HCT116 (cell line): ENCODE measurements at places on chromosomes 5 and 9.

DNA sequence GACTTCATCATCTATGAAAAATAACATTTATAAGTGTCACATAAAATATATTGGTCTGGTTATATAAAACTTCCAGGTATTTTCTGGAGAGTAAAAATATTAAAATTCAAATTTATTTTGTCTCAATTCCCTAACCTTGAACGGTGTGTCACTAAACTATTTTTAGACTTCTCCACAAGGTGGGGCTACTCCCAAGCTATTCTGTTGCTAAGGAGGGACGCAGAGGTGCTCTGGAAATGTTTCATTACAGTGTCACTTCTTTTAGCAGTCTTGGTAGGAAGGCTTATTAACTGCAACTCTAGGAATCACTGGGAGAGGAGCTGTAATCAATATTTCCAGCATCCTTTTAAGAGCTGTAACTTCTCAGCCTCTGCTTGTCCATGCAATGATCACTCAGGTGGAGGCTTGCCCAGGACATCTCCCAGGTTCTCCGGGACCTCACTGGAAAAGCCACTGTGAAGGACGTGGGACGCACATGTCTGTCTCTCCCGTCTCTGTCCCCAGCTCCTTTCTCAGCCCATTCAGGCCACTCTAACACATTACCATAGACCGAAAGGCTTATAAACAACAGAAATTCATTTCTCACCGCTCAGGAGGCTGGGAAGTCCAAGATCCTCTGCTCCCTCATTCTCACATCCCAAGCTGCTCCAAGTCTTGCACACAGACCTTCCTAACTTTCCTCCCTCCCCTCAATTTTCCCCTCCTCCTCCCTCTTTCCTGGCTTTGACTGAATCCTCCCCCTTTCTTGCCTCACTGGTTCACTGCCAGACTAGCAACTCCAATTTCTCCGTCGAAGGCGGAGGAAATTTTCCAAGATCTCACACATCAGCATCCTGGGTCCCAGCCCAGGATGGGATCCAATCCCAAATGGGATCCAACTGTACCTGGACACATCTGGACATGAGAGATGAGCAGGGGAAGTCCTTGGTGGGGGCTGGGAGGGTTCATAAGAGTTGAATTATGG is 32.7 kb upstream of the DNAH5 start:
- DNase-seq, result peak; percentile 26

- no peak for DNase-seq
Observed at GRCh38 chr5:87650284-87650683, 237.6 kb upstream of the CCNH start.

GRCh38 chr9:132730054-132731033 is 60.1 kb downstream of the GTF3C4 start:
- no peak for DNase-seq

- no peak for DNase-seq
Observed at GRCh38 chr5:71830681-71831539, 111.8 kb downstream of the CARTPT start.

GRCh38 chr5:118468085-118468484 is 520.3 kb downstream of the DTWD2 start:
- DNase-seq, result no peak

DNA sequence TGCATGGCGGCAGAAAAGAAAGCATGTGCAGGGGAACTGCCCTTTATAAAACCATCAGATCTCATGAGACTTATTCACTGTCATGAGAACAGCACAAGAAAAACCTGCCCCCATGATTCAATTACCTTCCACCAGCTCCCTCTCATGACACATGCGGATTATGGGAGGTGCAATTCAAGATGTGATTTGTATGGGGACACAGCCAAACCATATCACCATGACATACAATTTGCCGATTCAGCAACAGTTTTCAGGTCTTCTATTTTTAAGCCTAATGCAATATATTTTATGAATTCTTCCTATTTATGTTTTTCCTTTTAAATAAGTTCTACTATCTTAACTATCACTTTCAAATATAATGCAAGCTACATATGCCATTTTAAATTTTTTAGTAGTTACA is 90.8 kb upstream of the CCDC152 start:
- DNase-seq, result no peak

DNA sequence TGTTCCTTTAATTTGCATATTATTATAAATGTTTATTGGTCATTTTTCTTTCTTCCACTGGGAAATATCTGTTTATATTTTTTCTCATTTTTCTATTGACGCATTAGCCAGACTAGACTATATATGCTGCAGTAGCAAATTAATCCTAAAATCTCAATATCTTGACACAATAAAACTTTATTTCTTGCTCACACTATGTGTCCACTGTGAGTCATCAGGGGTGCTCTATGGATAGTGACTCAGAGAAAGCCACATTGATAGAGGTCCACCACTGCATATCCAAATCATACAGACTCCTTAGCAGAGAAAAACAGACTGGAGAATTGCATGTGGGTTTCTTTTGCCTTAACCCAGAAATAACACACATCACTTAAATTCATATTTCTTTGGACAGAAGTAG is 20.8 kb downstream of the OR1L3 start:
- DNase-seq, result no peak

- no peak for DNase-seq
Observed at GRCh38 chr5:29896646-29897045, 1296.8 kb upstream of the CDH6 start.

DNA sequence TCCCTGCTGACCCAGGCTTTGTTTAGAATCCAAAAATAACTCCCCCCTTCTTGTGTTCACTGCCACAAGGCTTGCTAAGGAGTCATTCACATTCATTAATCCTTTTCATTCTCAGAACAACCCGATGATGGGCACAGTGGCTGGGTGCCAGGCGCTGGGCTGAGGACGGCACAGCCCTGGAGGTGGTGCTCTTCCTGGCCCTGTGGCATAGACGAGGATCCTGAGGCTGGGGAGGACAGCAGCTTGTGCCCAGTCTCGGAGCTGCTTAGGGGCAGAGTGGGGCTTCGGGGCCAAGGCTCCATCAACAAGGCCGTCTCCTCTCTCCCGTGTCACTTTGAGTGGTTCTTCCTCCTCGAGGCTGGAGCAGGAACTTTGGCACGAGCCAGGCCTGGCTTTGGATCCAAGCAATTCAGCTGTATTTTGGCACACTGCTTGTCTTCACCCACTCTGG is 166.7 kb downstream of the TTLL11 start:
- no peak for DNase-seq

DNA sequence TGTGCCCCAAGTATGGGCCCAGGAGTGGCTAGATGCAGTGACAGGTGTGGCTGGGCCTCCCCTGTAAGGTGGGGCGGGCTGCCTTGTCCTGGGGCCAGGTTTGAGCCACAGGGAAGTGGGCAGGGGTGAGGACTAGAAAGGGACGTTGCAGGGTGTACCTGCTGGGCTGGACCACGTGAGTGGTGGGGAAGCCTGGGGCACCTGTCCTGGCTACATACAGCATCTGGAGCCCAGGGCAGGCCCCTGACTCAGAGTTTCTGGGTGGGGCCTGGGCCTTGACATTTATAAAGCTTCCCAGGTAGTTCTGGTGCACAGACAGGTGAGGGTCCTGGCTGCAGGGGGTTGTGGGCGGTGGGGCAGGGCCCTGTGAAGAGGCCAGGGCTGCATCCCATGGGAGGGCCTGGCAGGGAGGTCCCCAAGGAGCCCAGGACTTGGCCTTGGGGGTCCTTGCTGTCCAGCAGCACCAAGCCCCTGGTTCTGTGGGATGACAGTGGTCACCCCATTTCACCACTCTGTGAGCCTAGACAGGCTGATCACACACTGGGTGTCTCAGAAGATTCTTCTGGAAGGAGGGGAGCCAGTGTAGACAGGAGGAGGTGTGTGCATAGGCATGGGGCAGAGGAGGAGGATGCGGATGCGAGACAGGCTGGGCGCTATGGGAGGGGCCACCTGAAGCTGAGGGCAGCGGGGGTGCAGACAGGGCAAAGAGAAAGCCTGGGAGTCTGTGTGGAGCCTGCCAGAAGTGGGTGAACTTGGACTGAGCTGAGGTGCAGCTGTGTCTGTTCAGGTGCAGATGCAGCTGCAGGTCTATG is 94.0 kb downstream of the PHF2 start:
- no peak for DNase-seq

GRCh38 chr5:42912184-42912798 is 100.6 kb upstream of the SELENOP start:
- peak; percentile 51 for DNase-seq

DNA sequence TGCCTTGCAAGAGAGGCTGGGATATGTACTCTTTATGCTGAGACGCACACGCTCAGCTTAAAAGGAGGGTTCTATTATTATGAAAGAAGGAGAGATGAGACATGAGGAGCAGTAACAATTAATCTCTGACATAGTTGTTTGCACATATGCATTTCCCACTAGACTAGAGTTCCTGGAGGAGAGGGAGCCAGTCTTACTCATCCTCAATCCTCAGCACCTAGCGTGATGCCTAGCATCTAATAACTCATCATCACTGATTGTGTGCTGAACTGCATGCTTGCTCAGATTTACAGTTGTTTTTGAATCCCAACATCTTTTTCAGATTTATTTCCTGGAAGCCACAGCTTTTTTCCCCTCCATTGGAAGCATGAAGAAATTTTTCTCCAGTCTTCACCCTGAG is 35.5 kb downstream of the GCNT4 start:
- no peak for DNase-seq

DNA sequence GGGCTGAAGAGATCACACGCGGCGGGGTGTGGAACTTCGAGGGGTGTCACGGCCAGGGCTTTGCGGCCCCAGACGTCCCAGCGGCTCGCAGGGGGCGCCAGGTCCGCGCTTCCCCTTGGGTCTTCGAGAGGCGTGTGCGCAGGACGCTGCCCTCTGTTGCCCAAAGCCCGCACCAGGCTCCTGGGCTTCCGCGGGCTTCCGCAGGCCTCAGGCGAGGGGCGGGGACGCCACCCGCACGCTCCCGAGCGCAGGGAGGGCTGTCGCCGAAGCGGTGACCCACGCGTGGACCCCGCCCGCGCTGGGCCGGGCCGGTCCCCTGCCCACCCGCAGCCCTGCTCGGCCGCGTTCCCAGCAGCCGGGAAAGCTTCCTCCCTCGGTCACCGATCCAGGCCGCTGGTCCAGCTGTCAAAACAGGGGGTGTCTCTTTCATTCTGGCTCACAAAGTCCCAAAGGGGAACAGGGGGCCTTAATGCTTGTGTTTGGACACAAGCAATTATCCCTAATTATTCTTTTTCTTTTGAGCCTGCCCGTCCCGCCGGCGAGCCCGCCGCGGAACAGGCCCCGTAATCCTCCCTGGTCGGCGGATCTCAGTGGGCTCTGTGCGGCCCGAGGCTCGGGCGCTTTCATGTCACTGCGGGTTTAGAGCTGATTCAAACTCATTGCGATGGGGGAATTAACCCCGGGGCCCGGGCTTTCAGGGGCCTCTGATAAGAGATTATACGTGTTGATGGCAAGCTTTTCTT is 60.6 kb downstream of the TMEM174 start:
- DNase-seq, result no peak

GRCh38 chr9:91882627-91883026 is 67.4 kb downstream of the ROR2 start:
- no peak for DNase-seq

- no peak for DNase-seq
Observed at GRCh38 chr9:97602430-97602829, 30.7 kb downstream of the TSTD2 start.

GRCh38 chr9:13281356-13282016 is 2.0 kb upstream of the MPDZ start:
- DNase-seq, result no peak

DNA sequence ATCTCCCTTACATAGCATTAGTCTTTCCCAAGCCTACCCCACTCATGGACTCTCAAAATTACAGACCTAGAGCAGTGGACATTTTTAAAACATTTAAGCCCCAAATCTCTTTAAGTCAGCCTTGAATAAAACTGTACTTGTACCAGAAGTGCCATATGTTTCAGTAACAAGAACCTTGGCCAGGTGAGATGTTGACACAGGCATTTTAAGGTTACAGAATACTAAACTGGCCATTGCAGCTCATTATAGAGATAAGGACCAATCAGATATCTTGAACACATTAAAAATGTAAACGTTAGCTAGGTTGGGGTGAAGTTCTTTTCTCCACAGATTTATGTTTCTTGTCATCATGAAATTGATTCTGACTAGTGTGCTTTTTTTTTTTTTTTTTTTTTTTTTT is 103.8 kb upstream of the MIER3 start:
- DNase-seq, result no peak

DNA sequence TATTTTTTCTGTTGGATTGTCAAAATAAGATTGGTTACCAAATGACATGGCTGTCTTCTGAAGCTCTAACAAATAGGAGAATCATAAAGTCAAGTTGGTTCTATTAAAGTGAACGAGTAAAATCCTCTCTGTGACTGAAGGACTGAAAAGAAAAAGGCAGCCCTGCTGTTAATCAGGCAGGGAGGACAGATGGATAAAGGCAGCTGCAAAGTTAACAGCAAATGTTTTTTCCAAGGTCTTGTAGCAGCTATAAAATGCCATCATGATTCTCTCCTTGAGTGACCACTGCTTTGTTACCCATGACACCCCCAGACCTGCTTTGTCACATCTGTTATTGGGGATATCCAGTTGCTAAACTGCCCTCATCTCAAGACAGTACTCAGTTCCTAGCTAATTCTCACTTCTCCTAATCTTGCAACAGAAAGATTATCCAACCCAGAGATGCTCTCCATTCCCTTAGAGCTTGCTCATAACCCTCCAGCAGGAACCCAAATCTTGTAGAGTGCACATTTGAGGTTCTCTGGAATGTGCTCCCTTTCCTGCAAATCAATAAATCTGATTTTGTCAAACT is 89.7 kb upstream of the PARP8 start:
- DNase-seq, result no peak

DNA sequence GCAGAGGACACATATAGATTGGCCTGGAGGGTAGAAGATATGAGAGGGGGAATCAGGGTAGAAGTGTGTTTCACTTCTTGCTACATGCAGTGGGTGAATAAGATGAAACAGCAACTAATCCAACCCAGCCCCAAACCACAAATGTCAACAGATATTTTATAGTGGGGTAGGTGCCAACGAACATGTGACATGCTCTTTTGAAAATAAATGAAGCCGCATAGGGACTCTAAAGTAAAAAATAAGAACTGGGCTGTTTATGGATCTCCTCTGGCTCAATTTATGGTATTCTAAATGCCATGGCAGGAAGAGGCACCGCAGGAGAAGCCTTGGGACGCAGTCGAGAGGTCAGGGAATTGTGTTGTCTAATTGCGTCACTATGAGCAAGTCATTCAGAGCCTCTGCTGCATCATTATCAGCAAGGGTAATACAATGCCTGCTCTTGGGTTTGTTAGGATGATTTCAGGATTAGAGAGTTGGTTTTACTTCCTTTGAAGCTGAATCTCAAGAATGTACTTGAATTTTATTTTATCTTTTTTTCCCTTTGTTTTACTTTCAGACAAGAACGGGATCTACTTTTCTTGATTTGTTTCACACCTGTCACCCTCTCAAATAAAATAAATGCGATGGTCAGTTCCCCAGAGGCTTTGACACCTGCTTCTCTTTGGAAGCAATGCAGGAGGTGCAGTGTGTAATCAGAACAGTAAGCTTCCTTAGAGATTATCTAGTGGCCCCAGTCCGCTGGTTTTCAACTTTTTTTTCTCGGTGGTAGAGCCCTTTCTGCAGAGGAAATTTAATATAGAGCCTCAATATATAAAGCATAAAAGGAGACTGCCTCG is 375.6 kb upstream of the CLINT1 start:
- no peak for DNase-seq

GRCh38 chr5:16932401-16932800 is 3.7 kb downstream of the MYO10 start:
- DNase-seq, result no peak
